Subcutaneous preadipocyte (primary cell): ENCODE measurements at places on chromosomes 12 and 14. TPM values are rescaled to one million over a fixed set of nuclear protein-coding genes. Genes with fewer than 3 reads are reported as not detected.

OR6C2 gene
- not detected in 2 replicates for total RNA-seq

CDKL1 gene
- total RNA-seq, result 14.7 and 32.5 TPM in 2 replicates

ASCL1 gene
- total RNA-seq, result not detected in 2 replicates

CACNB3 gene
- 11.3 and 14.0 TPM in 2 replicates for total RNA-seq

DEGS2 gene
- under 0.01 TPM in 1 of 2 replicates, not detected in the other for total RNA-seq

CAPZA3 gene
- not detected in 2 replicates for total RNA-seq

WNT1 gene
- not detected in 2 replicates for total RNA-seq

PRORP gene
- total RNA-seq, result 27.9 and 31.1 TPM in 2 replicates

GDF3 gene
- not detected in 2 replicates for total RNA-seq

IRAK4 gene
- 17.6 and 19.4 TPM in 2 replicates for total RNA-seq

KRT74 gene
- not detected in 2 replicates for total RNA-seq
